CD4-positive, alpha-beta T cell treated with Interleukin-17A for 1 hour (primary cell): ENCODE measurements at places on chromosomes 6 and 20.

DNA sequence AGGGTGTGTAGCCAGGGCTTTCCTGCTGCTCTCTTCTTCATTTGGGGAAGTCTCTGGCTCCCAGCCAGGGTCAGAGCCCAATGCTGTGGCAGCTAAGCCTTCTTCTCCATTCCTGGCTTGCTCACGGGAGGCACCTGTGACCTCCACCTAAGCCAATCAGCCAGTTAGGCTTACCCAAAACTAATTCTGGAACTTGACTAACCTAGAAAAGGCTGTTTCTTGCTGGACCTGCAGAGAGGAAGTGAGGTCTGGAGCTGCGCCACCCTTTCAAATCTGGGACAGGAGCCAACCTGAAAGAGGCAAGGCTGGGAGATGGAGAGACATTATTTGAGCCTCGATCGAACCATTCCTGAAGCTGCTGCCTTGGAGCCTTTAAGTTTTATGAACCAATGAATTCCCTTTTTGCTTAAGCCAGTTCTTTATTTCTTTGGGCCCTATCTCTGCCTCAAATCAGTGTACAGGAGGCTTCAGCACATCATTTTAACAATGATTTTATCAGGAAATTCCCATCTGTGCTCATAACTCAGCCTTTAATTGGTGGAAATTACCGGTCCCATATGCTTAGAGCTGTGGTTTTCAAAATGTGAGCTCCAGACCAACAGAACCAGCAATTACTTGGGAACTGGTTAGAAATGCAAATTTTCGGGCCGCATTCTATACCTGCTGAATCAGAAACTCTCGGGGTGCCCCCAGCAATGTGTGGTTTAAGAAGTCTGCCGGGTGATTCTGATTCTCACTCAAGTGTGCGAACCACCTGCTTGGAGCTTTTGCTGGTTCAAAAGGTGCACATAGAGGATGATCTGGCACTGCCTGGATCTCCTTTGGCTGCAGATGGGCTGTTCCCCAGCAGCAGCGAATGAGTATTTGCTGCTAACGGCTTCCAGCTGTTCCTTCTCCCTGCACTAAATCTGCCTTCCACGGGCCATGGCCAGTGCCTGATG lies 97.4 kb upstream of the RNF24 start:
- no peak for DNase-seq

DNA sequence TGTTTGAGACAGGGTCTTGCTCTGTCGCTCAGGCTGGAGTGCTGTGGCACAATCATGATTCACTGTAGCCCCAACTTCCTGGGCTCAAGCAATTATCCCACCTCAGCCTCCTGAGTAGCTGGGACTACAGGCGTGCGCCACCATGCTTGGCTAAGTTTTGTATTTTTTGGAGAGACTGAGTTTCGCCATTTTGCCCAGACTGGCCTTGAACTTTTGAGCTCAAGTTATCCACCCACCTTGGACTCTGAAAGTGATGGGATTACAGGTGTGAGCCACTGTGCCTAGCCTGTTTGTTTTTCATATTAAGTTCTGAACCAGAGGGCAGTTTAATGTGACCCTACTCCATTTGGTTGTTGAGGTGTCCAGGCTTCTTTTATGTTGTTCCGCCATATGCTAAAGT lies 194.8 kb downstream of the PLCB1 start:
- no peak for DNase-seq

DNA sequence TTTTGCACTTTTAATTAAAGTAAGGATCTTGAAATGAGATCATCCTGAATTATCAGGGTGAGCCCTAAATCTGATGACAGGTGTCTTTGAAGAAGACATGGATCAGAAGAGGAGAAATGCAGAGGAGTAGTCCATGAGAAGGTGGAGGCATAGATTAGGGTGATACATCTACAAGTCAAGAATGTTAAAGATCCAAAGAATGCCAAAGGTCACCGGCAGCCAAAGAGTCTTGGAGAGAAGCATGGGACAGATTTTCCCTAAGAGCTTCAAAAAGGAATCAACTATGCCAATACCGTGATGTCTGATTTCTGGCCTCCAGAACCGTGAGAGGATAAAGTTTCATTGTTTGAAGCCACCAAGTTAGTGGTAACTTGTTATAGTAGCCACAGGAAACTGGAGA lies 59.0 kb upstream of the THEMIS start:
- DNase-seq, result no peak

GRCh38 chr20:48531505-48531904 lies 296.3 kb downstream of the PREX1 start:
- DNase-seq, result no peak

GRCh38 chr6:157800420-157801237 lies 22.4 kb upstream of the SNX9 start:
- DNase-seq, result no peak

DNA sequence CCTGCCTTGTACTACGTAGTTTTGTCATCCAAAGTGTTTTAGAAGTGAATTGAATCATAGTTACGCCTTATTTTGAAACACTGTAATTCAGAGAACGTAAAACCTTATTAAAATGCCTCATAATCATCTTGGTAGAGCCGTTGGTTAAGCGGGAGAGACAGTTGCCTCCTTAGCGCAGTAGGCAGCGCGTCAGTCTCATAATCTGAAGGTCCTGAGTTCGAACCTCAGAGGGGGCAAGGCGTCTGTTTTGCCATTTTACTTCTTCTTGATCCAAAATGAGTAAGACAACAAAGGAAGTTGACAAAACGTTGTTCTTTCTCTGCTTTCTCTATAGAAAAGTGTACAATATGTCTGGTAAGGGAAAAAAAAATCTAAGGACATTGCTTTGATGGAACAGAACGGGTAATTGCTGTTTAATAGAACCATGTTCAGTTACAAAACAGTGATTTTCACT lies 20.7 kb upstream of the TRIM27 start:
- DNase-seq, result peak; percentile 88

- no peak for DNase-seq
These were observed 92.9 kb upstream of the SHLD1 start for GRCh38 chr20:5657190-5657875.

- peak; percentile 93 for DNase-seq
These were observed at the start of gene UFL1 for GRCh38 chr6:96521644-96522464. Gene UFL1, plus strand, starts transcription at chr6:96521806. Its CDS starts 68 bp downstream, at chr6:96521874.
